ENCODE measurements at places on chromosomes 16 and 17. TPM values are rescaled to one million over a fixed set of nuclear protein-coding genes. Genes with fewer than 3 reads are reported as not detected.

GRCh38 chr16:19559242-19559910, 3.9 kb downstream of the VPS35L start:
- H3K27ac ChIP-seq = no peak overlapping the region
- no peaks in the 10 kb centered on the region for H3K36me3 ChIP-seq
- peaks cover 4% of the 10 kb centered on the region for H3K4me1 ChIP-seq
- peak; percentile 79 for DNase-seq

DNA sequence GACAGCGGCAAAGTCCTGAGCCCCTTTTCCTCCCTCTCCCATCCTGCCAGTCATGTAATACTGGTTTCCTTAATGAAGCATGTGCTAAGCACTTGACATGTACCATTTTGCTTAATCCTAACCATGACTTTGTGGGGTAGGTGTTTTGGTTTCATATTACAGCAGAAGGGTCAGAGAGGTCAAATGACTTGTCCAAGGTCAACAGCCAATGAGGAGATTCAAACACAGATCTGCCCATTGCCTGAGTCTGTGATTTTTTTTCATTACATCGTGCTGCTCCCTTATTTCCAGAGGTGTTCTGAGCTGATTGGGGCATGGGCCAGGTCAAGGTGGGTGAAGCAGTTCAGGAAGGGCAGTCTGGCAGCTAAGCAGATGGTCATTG, 17.6 kb upstream of the PHF12 start:
- H3K4me3 ChIP-seq = no peak overlapping the region
- H3K27ac ChIP-seq = no peak overlapping the region
- DNase-seq = no peak
- H3K36me3 ChIP-seq = no peaks in the 10 kb centered on the region
- H3K27me3 ChIP-seq = peaks cover 10% of the 10 kb centered on the region

DNA sequence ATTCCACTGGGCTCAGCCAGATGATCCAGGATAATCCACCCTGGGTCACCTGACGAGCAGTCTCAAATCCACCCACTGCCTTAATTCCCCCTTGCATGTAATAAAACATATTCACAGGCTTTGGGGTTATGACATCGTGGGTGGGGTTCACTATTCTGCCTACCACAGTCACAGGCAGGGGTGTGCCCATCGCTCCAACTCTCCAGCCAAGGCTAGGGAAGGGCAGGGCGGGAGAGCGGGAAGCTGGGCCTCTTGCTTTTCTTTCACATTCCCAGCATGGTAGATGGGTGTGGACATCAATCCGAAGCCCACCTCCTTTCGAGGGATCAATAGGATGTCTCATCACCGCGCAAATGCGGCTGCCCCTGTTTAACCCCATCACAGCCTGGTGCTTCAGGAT, 12.7 kb upstream of the CD300LD start:
- H3K4me1 ChIP-seq = peaks cover 4% of the 10 kb centered on the region
- H3K36me3 ChIP-seq = no peaks in the 10 kb centered on the region
- H3K27me3 ChIP-seq = 0 out of 2 replicates have a peak, but pooled peaks cover 8% of the 10 kb centered on the region
- no peak overlapping the region for H3K27ac ChIP-seq

DNA sequence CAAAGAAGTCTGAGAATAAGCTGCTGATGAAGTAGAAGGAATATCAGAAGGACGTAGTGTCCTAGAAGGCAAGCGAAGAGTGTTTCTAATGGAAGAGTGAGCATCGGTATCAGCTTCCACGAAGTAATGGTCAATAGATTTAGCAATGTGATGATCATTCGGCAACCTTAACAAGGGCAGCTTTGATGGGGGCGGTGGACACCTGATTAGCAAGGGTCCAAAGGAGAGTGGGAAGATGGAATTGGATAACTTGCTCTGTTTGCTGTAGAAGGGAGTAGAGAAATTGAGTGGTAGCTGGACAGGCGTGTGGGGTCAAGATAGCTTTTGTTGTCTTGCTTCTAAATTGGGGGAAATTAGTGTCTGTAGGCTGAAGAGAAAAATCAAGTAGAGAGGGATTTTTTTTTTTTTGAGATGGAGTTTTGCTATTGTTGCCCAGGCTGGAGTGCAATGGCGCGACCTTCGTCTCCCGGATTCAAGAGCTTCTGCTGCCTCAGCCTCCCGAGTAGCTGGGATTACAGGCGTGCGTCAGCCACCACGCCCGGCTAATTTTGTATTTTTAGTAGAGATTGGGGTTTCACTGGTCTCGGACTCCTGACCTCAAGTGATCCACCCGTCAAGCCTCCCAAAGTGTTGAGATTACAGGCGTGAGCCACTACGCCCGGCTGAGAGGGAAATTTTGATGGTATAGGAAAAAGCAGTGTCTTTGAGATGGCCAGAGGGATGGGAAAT, 13.9 kb upstream of the HES7 start:
- no peak for DNase-seq
- peak overlapping the region; percentile 95 for H3K27ac ChIP-seq
- H3K36me3 ChIP-seq = peaks cover 10% of the 10 kb centered on the region
- no peaks in the 10 kb centered on the region for H3K27me3 ChIP-seq
- H3K4me1 ChIP-seq = peaks cover 5% of the 10 kb centered on the region
- H3K4me3 ChIP-seq = peak overlapping the region; percentile 57

DNA sequence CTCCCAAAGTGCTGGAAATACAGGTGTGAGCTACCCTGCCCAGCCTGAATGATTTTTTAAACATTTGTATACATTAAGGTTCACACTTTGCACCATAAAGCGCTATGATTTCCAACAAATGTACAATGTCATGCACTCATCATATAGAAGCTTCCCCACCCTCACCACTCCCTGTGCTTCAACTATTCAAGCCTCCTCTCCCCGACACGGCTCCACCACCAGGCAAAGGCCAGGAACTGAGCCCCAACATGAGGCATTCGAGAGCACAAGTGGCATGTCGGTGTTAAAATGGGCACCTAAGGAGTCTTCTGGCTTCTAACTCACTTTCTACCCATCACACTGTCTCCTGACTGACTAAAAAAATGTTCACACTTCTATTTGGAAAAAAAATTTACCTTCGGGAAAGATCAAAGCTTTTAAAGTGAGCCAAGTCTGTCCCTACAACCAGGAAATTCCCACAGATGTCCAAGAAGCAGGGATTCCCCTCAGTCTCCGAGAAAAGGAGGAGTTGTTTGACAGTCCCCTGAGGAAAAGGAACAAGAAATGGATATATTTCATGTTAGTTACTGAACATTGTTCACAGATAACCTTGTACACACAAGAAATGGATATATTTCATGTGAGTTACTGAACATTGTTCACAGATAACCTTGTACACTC, 37.7 kb downstream of the TMEM204 start:
- no peak overlapping the region for H3K4me3 ChIP-seq
- no peaks in the 10 kb centered on the region for H3K4me1 ChIP-seq
- H3K27ac ChIP-seq = no peak overlapping the region
- H3K27me3 ChIP-seq = no peaks in the 10 kb centered on the region

- no peaks in the 10 kb centered on the region for H3K4me1 ChIP-seq
- no peak for DNase-seq
- no peak overlapping the region for H3K4me3 ChIP-seq
- H3K27me3 ChIP-seq = no peaks in the 10 kb centered on the region
- H3K36me3 ChIP-seq = no peaks in the 10 kb centered on the region
Observed at GRCh38 chr16:27670071-27670810, 120.3 kb downstream of the KATNIP start.

GRCh38 chr17:72730077-72730476, 362.4 kb downstream of the SLC39A11 start:
- no peak overlapping the region for H3K27ac ChIP-seq
- H3K36me3 ChIP-seq = no peaks in the 10 kb centered on the region
- no peak overlapping the region for H3K4me3 ChIP-seq
- H3K4me1 ChIP-seq = no peaks in the 10 kb centered on the region
- H3K27me3 ChIP-seq = no peaks in the 10 kb centered on the region

- no peak for DNase-seq
- no peak overlapping the region for H3K27ac ChIP-seq
- no peak overlapping the region for H3K4me3 ChIP-seq
- H3K36me3 ChIP-seq = no peaks in the 10 kb centered on the region
Observed at GRCh38 chr17:80499961-80500665, 23.7 kb upstream of the NPTX1 start.

- DNase-seq = no peak
- H3K4me1 ChIP-seq = peaks cover 30% of the 10 kb centered on the region
- no peaks in the 10 kb centered on the region for H3K36me3 ChIP-seq
Observed at GRCh38 chr16:81524382-81524781, 79.8 kb downstream of the CMIP start.

- H3K27ac ChIP-seq = no peak overlapping the region
- peaks cover 25% of the 10 kb centered on the region for H3K27me3 ChIP-seq
- no peaks in the 10 kb centered on the region for H3K36me3 ChIP-seq
- H3K4me1 ChIP-seq = no peaks in the 10 kb centered on the region
- DNase-seq = no peak
Observed at GRCh38 chr16:31529937-31530312, 2.2 kb downstream of the AHSP start.

DNA sequence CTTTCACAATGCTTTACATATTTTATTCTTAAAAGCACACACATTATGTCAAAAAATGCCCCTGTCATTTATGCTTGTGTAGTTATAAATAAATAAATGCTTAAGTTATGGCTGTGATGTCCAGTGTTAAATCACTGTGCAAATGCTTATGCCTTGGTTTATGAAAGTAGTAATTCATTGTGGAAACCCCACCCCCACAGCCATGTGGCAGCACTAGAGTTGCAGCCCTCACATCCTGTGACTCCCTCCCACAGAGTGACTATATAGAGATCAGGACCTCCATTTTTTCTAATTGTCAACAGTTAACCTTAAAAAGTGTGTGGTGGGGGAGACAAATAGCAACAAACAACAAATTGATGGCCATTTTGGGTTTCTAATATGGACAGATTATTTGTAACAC, 2.4 kb downstream of the SKAP1 start:
- DNase-seq = peak; percentile 4
- H3K4me3 ChIP-seq = no peak overlapping the region
- H3K27me3 ChIP-seq = peaks cover 40% of the 10 kb centered on the region
- no peaks in the 10 kb centered on the region for H3K36me3 ChIP-seq
- H3K27ac ChIP-seq = no peak overlapping the region

DNA sequence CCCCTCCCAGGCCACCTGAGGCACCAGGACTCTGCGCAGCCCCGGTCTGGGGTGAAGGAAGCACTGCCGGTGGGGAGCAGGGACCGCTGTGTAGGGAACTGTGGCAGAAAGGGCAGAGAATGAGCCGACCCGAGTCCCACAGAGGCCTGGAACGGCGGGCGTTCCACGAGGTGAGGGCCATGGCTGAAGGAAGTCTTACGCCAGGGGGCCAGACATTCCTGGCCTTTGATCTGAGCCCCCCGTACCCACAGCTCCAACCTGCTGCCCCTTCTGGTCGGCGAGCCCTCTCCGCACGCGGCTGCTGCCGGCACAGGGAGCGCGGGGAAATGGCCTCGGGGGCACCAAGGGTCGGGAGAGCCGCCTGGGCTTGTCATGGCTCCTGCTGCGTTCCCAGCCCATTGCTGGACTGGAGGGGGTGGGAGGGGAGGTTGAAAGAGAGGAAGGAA, 1.4 kb upstream of the WNT3 start:
- DNase-seq = no peak
- no peaks in the 10 kb centered on the region for H3K36me3 ChIP-seq
- no peak overlapping the region for H3K27ac ChIP-seq
- H3K4me1 ChIP-seq = no peaks in the 10 kb centered on the region
- H3K27me3 ChIP-seq = peaks cover 57% of the 10 kb centered on the region

GRCh38 chr16:49617710-49618330, 238.1 kb downstream of the ZNF423 start:
- DNase-seq = no peak
- peaks cover 12% of the 10 kb centered on the region for H3K4me1 ChIP-seq
- H3K36me3 ChIP-seq = no peaks in the 10 kb centered on the region
- no peak overlapping the region for H3K4me3 ChIP-seq

DNA sequence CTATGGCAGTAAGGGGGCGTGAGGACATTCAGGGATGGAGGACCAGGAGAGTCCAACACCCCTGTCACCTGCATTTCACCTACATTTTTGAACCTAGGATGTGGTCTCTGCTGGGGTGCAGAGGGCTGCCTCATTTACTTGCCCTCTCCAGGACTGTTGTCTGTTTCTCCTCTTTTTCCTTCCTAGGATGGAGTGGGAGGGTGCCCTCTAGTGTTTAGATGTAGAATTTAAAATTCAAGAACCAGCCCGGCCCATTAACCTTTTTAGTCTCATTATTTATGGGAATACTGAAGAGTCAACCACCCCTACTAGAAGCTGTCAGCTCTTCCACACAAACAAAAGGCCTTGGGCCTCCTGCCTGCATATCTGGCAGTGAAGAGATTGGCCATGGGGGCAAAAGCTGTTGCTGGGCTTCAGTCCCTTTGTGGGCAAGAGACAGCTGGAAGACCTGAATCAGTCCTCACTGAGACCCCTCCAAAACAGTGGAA, 2.5 kb upstream of the STARD3 start:
- H3K36me3 ChIP-seq = no peaks in the 10 kb centered on the region
- peaks cover 18% of the 10 kb centered on the region for H3K4me1 ChIP-seq
- H3K27me3 ChIP-seq = peaks cover 9% of the 10 kb centered on the region
- DNase-seq = peak; percentile 76

- no peak overlapping the region for H3K27ac ChIP-seq
- no peak overlapping the region for H3K4me3 ChIP-seq
- H3K36me3 ChIP-seq = no peaks in the 10 kb centered on the region
Observed at GRCh38 chr16:56324406-56324805, 100.9 kb downstream of the AMFR start.

- peaks cover 7% of the 10 kb centered on the region for H3K4me1 ChIP-seq
- H3K27ac ChIP-seq = no peak overlapping the region
- H3K4me3 ChIP-seq = no peak overlapping the region
- H3K36me3 ChIP-seq = no peaks in the 10 kb centered on the region
Observed at GRCh38 chr17:49843774-49844350, 4.0 kb downstream of the TAC4 start.

GRCh38 chr17:67054011-67054591, 9.7 kb downstream of the CACNG1 start:
- H3K36me3 ChIP-seq = no peaks in the 10 kb centered on the region
- H3K4me1 ChIP-seq = no peaks in the 10 kb centered on the region
- no peak for DNase-seq
- H3K4me3 ChIP-seq = no peak overlapping the region

CCL15 gene
- total RNA-seq = not detected

HOXB6 gene
- total RNA-seq = 3.8 TPM

PDE6G gene
- not detected for total RNA-seq

FN3K gene
- total RNA-seq = 0.11 TPM

SLC5A2 gene
- total RNA-seq = not detected

SLC16A11 gene
- not detected for total RNA-seq

ABCA8 gene
- total RNA-seq = 8.0 TPM

GUCY2D gene
- total RNA-seq = 0.22 TPM
